Stimulated activated CD4-positive, alpha-beta T cell treated with anti-CD3 and anti-CD28 coated beads, TNF-alpha, amount 100 ng/mL, for 48 hours (primary cell): ENCODE measurements at places on chromosomes 2 and 18.

GRCh38 chr2:48272199-48272598, 257.8 kb upstream of the STON1 start:
- no peak for DNase-seq

- DNase-seq = no peak
Measured at GRCh38 chr2:232097758-232098157, 136.2 kb downstream of the DIS3L2 start.

- DNase-seq = no peak
Measured at GRCh38 chr2:11821705-11822104, 75.3 kb downstream of the LPIN1 start.

DNA sequence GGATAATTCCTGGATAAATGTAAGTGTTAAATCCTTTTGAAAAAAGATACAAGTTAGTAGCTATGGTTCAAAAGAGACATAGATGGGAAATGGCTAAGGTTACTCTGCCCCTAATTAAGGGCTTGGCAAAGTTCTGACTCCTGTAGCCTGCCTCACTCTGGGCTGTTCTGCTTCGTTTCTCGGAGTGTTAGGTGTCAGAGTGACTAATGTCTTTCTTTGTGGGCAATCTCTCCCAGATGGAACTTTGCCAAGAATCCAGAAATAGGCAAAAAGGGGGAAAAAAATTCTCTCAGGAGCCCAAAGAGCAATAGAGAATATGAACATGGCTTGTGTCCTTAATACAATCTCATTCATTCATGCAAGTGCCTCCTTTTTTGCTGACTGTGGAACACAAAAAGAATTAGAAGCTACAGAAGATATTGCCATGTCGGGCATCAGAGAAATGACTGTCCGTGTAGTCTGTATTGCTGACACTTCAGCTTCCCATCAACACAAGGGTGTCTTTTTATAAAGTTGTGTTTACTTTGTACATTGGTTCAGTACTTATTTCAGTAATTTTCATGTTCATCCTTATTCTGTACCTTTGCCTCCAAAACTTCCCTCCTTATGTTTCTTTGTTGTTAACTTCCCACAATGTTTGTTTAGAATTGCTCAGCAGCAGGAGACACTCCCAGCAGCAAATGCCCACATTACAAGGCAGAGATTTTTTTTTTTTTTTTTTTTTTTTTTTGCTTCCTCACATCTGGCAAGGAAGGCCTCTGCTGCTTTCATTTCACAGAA, 134.0 kb downstream of the FTCDNL1 start:
- no peak for DNase-seq

DNA sequence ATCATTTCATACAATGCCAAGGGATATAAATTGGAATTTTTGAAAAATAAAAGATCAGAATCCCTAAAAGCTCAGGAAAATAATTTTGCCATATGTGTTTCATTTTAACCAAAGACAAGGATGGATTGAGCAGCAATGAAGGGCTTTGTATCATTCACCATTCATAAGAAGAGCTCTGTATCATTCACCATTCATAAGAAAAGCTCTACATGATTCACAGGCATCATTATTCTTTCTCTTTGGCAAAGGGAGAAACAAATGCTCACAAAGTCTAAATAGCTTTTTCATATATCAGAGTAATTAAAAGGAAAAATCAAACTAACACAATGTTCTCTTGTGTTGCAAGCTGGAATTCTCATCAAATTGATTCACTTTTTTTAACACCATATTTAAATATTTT, 169.1 kb upstream of the MC4R start:
- DNase-seq = no peak

DNA sequence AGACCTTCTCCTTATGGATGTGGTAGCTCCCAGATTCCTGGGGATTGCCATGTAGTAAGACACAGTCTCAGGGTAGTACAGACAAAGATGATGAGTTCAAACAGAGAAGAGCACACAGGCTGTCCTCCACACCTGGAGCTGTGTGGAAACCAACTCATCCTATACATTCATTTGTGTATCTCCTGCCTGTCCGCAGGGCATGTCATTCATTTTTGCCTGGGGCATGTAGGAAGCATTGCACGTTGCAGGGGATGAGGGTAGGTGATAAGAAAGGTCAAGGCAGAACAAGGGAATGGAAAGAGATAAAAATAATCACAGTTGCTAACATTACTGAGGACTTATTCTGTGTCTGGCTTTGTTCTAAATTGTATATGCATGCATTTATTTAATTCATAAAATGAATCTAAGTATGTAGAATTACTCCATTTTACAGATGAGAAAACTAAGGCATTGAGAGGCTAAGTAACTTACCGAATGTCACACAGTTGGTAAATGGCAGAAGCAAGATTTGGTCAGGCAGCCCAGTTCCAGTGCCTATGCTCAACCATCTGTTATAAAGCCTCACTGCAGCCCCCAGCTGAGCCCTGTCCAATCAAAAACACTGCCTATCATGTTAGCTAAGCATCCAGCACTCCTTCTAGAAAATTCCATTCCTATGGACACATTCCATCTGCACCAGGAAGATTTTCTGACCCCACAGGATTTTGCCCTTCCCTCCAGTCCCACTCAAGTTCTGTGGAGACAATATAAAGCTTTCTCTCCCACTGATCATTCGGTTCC, 81.0 kb downstream of the SUMO1 start:
- DNase-seq = no peak

DNA sequence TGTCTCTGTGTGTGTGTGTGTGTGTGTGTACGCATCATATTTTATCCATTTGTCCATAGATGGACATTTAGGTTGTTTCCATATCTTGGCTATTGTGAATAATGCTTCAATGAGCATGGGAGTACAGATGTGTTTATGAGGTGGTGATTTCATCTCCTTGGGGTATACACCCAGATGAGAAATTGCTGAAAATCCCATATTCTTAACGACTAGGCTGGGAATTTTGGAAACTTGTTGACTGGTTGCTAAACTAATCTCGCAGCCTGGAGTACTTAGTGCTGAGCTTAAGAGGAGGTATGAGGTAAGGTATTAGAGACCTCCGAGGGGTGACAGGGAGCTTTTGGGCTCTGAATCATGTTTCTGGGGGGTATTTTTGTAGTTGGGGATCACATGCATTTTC, 66.0 kb upstream of the SPRED2 start:
- no peak for DNase-seq

DNA sequence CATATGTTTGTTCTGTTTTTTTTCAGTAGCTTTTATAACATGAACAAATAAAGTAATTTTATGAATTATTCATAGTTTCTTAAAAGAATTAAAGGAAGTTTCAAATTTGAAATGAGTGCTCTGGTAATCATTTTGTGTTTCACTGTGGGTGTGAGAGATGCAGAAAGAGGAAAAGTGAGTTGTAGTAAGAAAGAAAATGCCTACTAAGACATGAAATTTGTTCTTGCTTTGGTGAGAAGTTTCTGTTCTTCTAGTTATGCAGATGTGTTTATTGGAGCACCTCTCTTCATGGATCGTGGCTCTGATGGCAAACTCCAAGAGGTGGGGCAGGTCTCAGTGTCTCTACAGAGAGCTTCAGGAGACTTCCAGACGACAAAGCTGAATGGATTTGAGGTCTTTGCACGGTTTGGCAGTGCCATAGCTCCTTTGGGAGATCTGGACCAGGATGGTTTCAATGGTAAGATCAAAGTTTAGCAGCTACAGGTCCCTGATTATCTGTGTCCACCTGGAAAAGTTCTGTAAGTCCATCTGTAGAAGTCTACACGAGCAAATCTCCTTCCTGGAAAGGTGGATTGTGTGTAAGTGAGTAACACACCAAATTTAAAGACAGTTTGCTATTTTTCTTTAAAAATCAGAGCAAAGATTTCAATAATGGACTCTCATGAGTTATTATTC, 51.4 kb downstream of the ITGAV start:
- DNase-seq = no peak

DNA sequence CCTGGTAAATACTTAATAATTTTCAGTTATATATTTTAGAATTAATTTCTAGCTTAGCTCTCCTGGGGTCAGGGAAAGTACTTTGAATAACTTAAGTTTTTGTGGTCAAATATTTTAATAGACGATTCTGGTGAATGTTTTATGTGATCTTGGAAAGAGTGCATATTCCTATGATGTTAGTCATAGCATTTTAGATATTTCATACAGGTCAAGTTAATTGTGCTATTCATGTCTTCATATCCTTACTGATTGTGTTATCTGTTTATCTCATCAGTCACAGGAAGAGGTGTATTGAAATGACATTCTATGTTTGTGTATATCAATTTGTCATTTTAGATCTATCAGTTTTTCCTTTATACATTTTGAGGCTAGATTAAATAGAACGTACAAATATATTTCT, 576.2 kb downstream of the CPS1 start:
- no peak for DNase-seq

DNA sequence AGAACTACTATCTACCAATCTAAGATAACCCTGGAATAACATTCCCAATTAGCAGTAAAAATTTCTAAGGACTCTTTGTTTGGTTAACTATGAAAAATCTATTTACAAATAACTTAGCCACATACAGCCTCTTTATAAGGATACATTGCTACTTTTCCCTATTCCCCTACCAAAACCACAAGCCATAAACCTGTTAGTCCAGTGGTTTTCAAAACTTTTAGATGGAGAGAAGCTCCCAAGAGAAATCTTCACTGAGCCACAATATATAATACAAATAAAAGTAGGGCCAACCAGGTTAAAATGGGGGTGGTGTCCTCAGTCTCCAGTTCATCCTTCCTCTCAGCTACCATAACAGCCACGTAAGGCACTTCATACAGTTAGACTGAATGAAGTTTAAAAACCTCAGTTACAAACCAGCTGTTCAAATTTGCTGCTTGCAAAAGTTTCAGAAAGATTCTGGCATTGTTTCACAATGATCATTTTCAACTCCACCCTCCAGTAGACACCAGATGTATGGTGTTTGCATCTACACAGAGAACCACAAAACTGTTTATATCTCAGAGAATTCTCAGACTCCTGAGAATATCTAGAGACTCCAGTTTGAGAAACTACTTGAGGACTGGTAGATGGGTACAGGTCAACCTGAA, 26.0 kb downstream of the SOS1 start:
- no peak for DNase-seq

GRCh38 chr2:240412211-240412861, 23.1 kb upstream of the GPC1 start:
- no peak for DNase-seq

GRCh38 chr2:36704475-36705150, 8.1 kb downstream of the VIT start:
- DNase-seq = no peak

GRCh38 chr2:214536625-214537024, 125.8 kb downstream of the VWC2L start:
- no peak for DNase-seq

- no peak for DNase-seq
Measured at GRCh38 chr2:234976479-234977227, 24.8 kb downstream of the SH3BP4 start.

DNA sequence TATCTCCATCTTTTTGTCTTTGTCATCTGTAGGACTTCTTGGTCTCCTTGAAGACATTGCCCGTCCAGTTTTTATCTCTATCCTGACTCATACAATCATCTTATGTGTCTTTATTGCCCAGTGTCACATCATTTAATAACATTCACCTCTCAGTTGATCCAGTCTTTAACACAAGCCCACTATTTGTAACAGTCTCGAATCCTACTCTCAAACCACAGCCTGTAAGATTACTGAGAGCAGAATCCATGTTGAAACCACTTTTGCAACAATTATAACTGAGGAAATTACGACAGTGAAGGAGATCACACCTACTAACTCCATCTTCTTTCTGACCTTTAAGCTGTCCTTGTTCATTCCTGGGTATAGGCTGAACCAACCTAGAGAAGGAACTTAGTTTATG, 1206.0 kb upstream of the ZEB2 start:
- no peak for DNase-seq

DNA sequence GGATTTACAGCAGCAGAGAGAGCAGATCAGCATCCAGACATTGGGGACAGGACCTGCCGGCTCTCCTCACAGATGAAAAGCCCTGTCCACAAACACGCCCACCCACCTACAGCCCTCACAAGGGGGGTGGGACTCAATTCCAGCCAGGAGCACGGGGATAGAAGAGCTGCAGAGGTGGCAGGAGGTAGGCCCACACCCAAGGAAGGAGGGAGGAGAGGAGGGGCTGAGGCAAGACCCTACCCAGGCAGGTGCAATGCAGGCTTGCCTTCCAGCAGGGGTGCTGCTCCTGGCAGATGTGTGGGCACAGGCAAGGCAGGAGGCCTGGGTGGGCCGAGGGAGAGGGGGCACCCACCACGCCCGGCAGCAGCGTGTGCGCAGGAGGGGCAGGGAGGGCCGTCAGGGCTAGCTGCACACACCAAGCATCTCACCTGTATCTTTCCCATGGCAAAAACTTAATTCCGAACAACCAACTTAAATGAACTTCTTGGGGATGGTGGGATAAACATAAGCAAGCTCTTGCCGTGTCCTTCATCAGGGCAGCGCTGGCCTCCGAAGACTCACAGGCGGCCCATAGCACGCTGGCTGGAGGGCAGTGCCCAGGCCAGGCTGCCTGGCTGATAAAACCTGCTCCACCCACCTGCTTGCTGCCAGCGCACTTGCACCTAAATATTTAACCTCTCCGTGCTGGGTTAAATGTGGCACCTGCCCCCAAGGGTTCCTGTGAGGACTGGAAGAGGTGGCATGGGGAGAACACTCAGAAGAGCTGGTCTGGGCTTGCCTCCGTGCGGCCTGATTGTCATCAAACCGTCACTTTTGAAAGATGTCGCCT, 219.5 kb downstream of the HDAC4 start:
- no peak for DNase-seq

- DNase-seq = no peak
Measured at GRCh38 chr2:4090668-4091630, 387.6 kb downstream of the DCDC2C start.

DNA sequence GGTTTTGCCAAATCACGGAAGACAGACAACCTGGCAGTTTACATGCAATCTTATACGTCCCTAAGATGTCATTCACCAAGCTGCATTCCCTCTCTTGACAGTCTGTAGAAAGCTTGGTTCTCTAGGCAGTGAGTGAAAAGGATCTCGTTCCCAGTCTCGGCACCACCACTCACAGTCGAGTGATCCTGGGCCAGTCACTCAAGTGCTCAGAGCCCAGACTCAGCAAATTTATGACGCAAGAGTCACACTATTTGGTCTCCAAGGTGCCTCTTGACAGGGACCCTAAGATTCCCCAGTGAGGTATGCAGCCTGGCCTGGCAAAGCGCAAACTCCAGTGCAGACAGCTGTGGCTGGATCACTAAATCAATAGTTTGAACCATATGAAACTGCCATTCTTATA, 77.9 kb downstream of the EIPR1 start:
- DNase-seq = no peak

- no peak for DNase-seq
Measured at GRCh38 chr2:118678985-118679384, 168.5 kb downstream of the EN1 start.

DNA sequence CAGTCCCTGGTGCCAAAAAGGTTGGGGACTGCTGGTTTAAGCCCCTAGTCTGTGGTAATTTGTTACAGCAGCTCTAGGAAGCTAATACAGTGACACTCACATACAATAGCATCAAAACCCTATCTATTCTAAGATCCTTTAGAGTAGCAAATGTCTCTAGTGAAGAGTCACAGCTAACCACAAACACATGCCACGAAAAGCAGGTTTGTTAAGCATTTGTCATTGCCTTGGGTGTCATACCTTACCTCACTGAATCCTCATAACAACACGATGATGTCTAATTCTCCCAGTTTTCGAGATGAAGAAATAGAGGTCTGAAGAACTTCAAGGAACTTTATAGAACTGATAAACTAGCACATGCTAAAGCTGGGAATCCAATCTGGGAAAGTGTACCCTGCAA, 29.6 kb upstream of the RNF152 start:
- no peak for DNase-seq
